Left renal cortex interstitium (tissue), 4 donors: ENCODE measurements at places on chromosomes 4 and X. TPM values are rescaled to one million over a fixed set of nuclear protein-coding genes. Genes with fewer than 3 reads are reported as not detected.

GRCh38 chr4:22427675-22428074 is 88.2 kb downstream of the ADGRA3 start:
- no peak for DNase-seq

GRCh38 chrX:76029385-76029784 is 143.5 kb upstream of the PBDC1 start:
- no peak for DNase-seq

- DNase-seq, result no peak
These were observed 6.2 kb downstream of the NR0B1 start for GRCh38 chrX:30302956-30303355.

The PLS3 gene
- 203 TPM for polyA plus RNA-seq

DNA sequence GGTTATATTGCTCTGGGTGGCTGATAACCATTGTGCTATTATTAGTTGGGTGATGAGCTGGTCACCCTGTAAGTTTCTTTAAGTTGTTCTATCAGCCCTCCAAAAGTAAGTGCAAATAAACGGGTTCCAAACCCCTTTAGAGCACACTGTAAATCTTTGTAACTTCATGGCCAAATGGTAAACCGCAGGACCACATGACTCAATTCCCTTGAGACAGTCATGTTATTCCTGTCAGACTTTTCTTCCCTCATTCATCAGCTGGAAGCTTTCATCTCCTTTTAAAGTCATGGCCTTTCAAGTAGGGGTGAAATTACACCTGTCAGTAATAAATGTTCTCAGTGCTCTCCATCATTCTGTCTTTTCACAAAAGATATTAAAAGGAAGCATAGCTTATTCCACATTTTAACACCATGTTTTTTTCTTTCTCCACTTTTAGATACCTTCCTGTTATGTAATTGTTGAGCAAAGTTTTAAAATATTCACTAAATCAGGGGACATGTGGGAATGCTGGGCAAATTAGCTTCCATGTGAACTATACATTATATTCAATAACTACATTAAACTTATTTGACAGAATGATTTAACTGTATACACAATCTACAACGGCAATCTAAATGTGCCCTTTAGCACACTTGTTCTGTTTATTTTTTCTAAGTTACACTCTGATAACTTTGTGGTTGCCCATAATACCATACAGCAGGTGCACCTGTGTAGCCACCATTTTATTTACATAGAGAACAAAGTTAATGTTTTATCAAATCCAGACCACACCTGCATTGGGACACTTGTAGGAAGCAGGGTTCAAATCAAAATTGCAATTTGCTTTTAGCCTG is 275.5 kb downstream of the CFAP299 start:
- no peak for DNase-seq

- DNase-seq, result no peak
These were observed 564.7 kb downstream of the IL15 start for GRCh38 chr4:142201041-142201440.

DNA sequence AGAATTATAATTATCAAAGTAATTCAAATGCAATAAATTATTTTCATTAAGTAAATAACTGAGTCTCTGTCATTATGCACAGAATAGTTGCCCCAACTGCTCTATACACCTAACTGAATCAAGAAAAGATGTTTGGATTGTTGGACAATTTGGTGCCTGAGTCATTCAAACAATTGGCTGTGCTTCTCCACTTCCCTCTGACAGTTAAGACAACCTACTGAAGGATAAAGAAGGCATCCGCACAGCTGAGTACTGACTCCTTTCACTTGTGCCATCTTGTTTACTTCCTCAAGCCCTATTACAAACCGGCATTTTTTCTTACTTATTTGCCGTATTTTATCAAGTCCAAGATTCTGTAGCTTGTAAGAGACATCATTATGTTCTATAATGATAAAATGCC is 110.6 kb upstream of the C1QTNF7 start:
- DNase-seq, result no peak
